Kidney epithelial cell (primary cell): ENCODE measurements at places on chromosomes 1 and 21.

GRCh38 chr1:45945426-45945825, 142.0 kb downstream of the MAST2 start:
- no peak for DNase-seq

DNA sequence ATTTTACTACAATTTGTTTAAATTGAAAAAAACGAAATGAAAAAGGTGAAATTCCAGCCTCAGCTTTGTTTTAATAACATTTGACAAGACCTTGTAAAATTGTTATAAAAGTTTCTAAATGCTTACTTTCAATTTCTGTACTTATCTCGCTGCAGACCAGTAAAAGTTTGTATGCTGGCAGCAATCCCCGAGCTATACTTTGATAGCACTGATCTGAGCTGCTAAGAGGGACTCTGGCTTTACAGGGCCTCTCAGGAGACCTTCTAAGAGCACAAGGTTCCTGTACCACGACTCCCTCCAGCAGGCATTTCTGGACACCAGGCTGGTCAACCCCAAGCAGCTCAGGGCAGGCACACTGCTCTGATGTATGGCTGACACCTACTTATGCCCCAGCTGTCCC, 13.1 kb downstream of the STMN1 start:
- DNase-seq = no peak

DNA sequence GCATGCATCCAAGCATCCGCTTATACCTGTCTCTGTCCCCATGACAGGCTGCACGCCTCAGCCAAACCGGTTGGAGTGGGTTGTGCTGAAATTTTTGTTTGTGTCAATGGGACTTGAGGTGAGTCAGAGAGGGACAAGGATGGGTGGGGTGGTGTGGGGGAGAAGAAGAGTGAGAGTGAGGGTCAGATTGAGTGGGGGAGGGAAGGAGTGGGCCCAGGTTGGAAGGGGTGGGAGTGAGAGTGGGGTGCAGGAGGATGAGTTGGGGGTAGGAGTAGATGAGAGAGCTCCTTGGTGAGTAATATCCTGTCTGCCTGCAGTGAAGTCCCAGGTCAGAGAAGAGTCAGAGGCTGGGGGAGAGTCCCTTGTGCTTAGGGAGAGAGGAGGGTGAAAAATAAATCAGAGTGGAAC, 3.3 kb upstream of the NECTIN4 start:
- DNase-seq = no peak

DNA sequence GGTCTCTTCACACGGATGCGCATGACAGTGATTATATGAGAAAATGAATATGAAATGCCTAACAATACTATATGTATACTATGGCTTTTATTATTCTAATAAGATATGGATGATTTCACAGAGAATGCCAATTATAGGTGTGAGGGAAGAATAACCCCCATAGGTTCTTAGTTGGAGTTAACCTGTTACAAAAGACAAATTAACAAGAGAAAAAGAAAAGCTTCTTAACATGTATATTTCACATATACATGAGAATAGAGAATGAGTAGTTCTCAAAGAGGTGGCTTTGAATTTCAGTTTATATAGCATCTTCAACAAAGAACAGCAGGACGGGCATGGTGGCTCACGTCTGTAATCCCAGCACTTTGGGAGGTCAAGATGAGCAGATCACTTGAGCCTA, 24.0 kb upstream of the DMRTB1 start:
- no peak for DNase-seq

DNA sequence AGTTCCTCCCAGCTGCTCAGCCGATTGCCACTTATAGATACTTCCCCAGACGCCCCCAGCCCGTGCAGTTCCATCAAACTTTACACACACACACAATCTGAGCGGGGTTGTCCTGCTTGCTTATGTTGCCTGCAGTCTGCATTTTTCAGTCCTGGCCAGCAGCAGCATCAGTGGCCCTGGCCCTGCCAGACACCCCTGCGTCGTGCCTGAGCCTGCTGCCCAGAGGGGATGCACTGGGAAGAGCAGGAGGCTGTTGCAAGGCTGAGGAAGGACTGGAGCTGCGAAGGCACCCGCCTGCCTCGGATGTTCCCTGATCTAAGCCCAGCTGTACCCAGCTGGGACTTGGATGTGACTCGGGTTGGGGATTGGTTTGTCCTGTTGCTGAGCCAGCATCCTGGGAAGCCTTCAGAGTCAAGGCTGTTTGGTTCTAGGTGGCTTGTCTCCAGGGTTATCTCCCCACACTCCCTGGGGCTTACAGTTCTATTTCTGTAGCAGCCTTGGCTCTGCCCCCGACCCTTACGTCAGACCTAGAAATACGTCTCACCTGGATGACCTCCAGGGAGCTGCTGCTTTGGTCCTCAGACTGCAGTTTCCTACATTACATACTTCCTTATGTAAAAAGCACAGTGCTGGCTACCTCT, 42.3 kb downstream of the MAN1C1 start:
- DNase-seq = no peak

DNA sequence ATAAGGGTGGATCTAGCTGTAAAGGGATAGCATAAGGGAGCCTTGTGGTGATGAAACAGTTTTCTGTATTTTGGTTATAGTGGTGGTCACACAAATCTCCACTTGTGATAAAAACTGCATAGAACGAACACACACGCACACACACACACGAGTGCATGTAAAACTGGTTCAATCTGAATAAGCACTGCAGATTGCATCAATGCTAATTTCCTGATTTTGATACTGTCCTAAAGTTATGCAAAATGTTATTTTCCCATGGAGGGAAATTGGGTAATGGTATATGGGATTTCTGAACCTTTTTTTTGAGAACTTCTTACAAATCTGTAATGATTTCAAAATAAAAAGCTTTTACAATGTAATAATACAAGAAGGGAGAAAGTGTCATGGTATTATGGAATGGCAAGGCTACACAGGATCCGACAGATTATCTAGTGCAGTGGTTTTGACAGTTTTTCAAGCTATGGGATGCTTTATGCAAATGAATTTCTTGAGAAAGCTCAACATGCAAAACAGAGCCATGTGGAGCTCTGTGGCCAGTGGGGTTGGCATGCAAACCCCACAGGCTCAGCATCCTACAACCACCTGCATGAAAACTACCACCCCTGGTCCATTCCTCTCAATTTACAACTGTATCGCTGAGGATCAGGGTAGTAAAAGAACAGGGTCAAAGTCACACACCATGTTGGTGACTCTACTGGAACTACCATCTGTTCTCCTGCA, 18.8 kb downstream of the SLC41A1 start:
- no peak for DNase-seq

DNA sequence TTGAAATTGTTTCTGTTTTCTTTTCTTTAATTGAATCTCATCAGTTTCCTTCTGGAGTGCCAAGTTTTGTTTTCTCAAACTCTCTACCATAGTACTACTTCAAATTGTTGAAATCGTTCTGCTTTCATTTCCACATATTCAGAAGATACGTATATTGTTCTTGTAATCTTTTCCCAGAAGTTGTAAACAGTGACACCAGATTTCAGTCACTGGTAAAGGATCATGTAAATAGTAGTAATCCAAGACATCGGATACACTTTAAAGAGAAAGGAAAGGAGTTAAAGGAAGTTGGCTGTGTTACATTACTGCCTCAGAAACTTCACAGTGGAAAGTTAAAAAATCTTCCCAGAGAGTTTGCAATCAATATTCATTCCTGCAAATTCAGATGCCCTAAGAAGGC, 67.5 kb downstream of the RGL1 start:
- DNase-seq = no peak

GRCh38 chr1:107432108-107432507, 291.3 kb downstream of the NTNG1 start:
- no peak for DNase-seq

GRCh38 chr21:34702341-34703170, 33.8 kb downstream of the CLIC6 start:
- no peak for DNase-seq

DNA sequence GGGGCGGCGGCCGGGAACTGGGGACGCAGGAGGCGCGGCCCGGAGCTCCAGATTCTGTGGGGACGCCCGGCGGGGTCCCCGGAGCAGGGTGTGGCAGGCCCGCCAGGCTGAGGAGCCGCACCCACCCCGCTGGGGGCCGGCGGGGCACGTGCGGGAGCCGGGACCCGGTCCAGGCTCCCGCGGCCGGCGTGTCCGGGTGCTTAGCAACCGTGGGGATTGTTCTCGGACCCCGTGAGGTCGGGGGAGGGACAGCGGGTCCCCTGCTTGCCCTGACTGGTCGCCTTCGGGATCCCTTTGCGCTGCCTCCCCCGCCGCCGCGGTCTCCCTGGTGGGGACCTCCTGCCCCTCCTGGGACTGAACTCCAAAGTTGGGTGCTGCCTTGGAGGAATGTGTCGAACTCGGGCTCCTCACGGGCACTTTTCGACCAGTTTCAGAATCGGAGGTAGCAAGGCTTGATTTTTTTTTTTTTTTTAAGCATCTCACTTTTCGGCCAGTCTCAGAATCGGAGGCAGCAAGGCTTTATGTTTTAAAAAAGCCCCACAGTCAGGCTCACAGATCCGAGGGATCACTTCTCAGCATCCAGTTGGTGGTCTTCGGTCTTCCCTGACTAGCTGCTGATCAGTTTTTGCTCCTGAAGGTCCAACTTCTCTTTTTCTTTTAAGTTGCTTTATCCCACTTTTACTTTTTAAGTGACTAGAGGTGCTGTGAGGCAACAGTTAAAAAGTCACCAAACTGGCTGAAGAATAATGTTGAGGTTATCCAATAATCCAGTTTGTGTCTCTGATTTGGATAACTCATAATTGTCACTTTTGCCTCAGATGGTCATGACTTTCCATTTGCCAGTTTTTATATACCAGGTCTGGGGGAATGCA, 648 bp downstream of the FAM76A start:
- DNase-seq = no peak

DNA sequence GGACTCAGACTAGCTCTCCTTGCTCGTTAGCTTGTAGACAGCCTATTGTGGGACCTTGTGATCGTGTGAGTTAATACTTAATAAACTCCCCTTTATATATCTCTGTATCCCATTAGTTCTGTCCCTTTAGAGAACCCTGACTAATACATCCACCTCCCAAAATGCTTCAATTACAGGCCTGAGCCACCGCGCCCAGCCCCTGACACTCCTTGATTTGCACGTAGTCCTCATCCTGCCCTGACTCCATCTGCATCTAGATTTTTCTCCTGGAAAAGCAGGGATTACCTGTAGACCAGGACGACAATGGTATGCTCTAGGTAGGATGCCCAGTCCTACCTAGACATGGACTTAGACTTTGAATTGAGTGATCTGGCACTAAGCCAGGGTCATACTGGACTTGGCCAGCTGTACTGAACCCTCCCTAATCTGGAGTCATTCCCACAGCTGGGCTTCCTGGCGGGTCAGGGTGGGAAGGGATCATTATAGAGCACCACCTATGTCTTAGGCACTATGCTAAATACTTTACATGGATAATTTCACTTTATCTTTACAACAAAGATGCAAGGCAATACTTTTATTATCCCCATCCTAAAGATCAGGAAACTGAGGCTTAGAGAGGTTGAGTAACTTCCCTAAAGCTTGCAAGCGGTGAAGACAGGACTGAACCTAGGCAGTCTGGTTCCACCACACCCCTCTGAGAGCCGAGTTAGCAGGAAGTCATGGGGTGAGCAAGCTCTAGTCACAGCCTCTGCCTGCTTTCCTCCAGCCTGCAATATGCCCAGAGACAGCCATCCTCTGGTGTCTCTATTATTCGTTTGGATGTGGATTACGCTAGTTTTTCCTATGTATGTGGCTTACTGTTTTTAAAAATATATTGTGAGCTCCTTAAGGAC, 89.4 kb downstream of the DTL start:
- no peak for DNase-seq
